ENCODE measurements at places on chromosomes 16 and 17.
A peak's percentile ranks its signal among the peaks of the same experiment; 100 is the strongest.

DNA sequence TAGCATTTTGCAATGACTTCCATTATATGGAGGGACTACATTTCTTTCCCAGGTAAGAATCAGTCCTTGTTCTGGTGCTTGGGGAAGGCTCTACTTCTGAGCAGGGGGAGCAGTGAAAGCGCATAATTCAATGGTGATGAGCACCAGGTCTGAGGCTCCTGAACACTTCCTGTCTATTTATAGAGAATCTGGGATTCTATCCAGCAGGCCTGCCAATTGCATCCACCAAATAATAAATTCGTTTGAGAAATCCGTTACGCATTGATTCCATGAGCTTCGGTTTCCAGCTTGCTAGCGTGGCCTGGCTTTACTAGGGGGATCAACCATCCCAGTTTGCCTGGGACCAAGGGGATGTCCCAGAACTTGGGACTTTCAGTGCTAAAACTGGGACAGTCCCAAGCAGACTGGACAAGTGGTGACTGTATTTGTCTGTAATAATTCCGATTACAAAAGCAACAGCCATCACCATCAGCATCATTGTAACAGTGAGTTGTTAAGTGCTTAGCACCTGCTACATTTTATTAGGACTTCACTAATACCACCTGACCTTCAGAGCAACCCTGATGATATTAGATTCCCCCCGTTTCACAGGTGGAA lies 349.9 kb downstream of the MAF start:
- no peak for DNase-seq

- DNase-seq: no peak
These were observed 10.5 kb upstream of the KRT38 start for GRCh38 chr17:41451154-41451728.

- DNase-seq: no peak
These were observed 31.3 kb downstream of the ZCCHC14 start for GRCh38 chr16:87461466-87461991.

- DNase-seq: no peak
These were observed 26.3 kb downstream of the STAT5B start for GRCh38 chr17:42249681-42250446.

DNA sequence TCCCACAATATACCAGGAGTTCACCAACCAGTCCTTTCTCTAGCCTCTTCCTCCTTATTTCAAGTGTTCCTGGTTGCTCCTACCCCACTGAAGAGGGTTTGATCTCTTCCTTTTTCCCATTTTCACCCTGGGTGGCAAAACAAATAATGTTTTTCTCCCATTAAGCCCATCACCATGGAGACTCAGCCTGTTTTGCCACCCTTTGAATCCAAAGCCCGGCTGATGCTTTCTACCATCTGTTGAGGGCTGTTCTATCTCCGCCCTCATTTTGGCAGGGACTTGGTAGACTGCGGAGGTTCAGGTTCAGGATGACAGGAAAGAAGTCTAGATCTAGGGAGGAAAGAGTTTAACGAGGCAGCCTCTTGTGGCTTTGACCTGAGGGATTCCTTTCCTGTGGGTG lies 2.6 kb downstream of the DNAH2 start:
- peak; percentile 85 for DNase-seq

DNA sequence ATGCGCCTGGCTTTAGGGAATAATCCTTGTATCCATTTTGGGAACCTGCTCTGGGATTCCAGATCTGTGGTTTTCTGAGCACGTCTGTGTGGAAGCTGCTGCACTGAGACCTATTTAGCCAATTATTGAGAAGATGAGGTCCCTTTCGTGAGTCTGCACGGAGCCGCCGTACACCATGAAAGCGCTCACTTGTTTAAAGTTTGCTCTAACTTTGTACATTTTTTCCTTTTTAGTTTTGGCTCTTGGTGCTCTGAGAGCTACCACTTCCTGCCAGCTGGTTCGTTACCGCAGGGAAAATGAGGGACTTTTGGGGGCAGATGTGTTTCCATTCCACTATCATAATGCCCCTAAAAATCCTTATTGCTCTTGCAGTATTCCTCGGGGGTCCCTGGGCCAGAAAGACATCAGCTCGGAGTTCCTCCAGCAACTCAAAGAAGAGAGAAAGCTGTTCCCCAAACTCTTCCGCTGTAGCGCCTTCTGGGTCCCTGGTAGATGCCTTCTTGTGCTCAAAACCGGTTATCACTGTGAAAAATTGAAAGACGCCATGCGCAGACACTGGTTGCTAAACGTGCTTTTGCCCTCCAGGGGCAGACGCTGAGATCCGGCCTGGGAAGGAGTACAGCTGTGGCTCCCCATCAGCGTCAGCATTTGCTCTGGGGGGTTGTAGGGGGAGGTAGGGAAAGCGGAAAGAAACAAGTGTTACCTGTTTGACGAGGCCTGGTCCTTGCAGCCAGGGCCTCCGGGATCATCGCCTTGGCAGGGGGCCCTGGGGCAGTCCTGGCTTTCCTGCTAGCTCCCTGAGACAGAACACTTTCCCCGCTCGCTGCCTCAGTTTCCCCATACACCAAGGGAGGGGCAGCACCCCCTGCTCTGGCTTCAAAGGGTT lies 238.1 kb downstream of the MRTFB start:
- no peak for DNase-seq

GRCh38 chr16:23125277-23125676 lies 24.0 kb downstream of the USP31 start:
- DNase-seq: no peak

All from NCI-H446 treated with DMSO at 0.1 percent for 48 hours (cell line).